ENCODE measurements at places on chromosomes 2 and 18. TPM values are rescaled to one million over a fixed set of nuclear protein-coding genes. Genes with fewer than 3 reads are reported as not detected.

GRCh38 chr18:10459587-10459986 lies 5.2 kb downstream of the APCDD1 start:
- DNase-seq: no peak

GRCh38 chr2:128750328-128751165 lies 431.9 kb upstream of the HS6ST1 start:
- no peak for DNase-seq

DNA sequence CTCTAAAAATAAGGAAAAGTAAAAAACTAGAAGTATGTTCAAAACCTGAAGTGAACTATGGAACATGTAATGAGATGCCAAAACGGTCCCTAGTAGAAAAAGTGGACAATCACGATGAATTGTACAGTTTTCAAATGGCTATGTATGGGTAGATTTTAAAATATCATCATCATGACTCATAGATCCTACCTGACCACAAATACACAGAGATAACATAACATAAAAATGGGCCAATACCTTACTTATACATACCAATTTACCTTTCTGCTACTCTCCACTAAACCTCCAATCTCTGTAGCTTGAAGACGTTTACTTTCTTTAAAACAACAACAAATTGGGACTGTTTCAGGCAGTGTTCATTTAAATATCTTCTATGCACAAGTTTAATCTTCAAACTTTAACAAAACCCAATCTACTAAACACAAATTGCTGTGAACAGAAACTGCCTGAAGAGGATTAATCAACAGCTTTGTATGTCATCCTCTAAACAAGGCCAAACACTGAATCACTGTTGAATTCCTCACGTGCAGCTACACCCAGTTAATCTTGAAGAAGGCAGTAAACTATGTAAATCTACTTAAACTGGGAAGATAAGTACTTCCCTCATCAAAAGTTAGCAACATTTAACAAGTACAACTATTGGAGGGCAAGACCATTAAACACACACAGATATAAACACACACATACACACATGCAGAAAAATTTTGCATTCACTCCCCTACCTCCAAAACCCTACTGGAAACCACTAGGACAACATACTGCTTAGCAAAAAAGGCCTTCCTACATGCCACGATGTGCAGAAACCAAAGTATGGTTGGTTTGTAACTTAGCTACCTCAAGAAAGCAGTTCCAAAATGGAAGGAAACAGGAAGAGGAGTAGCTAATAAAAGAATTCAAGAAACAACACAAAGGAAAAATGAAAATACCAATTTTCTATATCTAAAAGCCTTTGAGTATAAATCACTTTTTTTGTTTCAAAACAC lies 90.3 kb downstream of the RBMS1 start:
- DNase-seq: no peak

- DNase-seq: no peak
Measured at GRCh38 chr18:75422341-75422910, 5.1 kb downstream of the SMIM21 start.

DNA sequence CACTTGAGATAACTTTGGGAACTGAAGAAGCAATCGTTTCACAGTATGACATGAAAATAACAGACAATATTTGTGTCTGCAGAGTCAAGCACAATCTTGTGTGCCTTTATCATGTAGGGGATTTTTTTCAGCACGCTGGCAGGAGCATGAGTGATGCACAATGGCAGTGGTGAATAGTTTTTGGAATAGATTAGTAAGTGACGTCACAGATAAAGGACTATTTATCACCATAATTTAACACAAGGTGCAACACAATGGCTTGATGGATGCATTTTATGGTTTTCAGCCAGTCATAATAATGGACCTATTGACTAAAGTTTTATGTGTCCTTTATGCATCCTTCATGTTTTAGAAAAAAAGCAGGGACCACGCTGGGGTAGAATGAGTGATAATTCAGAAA lies 559.8 kb upstream of the FANCL start:
- no peak for DNase-seq

DNA sequence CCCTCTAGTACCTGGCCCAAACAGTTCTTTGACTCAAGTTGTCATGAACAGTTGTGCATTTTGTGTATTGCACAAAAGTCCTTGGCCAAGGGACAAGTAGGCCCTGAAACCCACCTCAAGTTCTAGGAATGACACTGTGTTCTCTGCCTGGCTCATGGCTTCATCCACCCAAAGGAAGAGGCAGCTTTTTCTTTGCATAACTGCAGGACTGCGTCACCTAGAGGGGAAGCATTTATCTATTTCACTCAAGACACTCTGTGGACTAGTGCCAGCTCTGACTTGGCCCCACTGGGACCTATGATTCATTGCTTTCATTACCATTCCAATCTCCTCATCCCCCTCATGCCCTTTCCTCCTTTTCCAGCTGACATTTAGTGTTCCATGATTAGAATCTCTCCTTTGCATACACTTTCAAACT lies 119.3 kb upstream of the SIX2 start:
- no peak for DNase-seq

CIAO1 gene
- 119 TPM for total RNA-seq
